ENCODE measurements at places on chromosomes 5 and 9. TPM values are rescaled to one million over a fixed set of nuclear protein-coding genes. Genes with fewer than 3 reads are reported as not detected.

The LAMC3 gene
- not detected for total RNA-seq

The DAB2 gene
- 5.9 TPM for total RNA-seq

The NUTM2G gene
- not detected for total RNA-seq

DNA sequence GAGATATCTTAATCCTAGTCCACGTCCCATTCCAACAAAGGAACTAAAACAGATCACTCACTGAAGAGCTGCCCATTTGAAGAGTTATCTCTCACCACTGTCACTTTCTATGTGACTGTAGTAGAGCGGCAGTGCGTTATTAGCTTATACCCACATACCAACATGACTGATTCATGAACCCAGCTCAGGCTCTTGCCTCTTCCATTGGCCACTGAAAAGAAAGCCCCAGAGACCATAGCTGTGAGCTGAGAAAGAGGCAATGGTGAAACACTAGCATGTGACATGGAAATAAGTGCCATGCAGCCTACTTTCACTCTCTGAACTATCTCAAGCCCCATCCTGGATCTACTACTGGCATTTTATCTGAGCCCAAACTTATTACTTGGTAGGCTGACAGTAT lies 151.7 kb upstream of the MOCS2 start:
- DNase-seq, result no peak

DNA sequence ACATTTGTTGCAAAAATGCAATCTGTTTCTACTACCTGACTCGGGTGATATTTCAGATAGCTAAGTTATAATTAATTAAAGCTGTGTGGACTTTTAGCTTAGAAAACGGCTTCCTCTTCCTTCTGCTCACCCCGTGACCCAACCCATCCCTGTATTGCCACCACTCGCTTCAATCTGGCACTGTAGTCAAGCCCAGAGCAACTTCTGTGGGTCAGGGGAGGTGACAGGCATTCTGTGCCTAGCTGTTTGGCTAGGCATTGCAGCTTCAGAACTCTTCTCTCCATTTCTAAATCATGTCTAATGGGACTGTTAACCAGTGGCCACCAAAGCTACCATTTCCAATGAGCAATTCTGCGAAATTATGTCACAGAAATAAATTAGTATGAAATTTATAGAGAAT lies 179.7 kb upstream of the TLX3 start:
- DNase-seq, result no peak

GRCh38 chr9:132268725-132269352 lies 85.9 kb downstream of the SETX start:
- peak; percentile 72 for DNase-seq

- no peak for DNase-seq
These were observed 135.6 kb downstream of the ACTL7B start for GRCh38 chr9:108720191-108720642.

DNA sequence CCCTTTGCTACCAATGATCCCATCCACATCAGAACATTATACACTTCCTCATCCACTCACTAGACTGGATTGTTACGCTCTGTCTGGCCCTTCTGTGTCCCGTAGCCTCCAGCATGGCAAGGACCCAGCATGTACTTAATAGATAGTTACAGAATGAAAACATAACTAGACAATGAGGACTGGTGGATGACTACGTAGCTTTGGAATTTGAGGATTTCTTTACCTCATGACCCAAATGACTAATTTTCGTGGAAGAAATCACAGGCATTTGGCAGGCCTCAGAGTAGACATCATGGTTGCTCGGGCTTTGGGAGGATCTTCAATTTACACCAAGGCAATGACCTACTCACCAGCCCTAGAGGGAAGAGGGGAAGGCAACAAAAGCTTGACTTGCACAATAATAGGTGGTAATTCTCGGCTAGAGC lies 299.8 kb downstream of the TLE1 start:
- DNase-seq, result no peak
